ENCODE measurements at places on chromosomes 5 and 9.

- no peak for DNase-seq
Measured at GRCh38 chr9:137987244-137988030, 109.9 kb downstream of the CACNA1B start.

DNA sequence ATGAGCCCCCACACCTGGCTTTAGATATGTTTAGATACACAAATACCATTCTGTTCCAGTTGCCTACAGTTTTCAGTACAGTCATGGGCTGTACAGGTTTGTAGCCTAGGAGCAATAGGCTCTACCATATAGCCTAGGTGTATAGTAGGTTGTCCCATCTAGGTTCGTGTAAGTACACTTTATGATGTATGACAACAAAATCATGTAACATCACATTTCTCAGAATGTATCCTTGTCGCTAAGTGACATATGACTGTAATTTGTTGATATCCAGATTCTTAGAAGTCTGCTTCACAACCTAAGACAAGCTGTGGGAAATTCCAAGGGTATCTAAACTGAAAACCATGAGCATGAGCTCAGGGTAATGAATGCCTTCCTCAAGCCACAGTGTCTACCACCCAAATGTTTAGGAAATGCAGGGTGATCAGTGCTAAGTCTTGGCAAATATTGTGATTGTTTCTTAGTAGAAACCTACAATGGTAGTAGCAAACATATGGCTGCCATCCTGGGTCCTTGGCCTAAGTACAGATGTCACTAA, 8.4 kb downstream of the ECM2 start:
- DNase-seq: no peak

GRCh38 chr5:75050415-75050814, 1.9 kb downstream of the GCNT4 start:
- DNase-seq: peak; percentile 61

GRCh38 chr5:33317271-33317670, 123.5 kb upstream of the TARS1 start:
- DNase-seq: peak; percentile 48

DNA sequence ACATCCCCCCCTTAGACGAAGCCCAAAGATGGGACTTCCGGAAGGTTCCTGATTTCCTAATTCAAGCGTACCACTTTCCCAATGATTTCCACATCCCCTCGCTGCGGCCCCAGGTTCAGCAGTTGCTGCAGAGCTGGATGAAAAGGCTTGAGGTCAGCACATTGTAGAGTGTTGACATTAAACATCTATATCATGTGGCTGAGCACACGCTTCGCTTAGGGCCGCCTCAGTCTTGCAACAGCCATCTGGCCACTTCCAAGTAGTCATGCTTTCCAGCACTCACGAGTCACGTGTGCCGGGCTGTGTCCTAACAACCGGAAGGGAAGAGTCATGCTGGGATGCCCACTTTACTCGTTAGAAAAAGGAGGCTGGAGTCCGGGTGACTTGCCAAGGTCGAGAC, 340.6 kb upstream of the IRX4 start:
- no peak for DNase-seq

DNA sequence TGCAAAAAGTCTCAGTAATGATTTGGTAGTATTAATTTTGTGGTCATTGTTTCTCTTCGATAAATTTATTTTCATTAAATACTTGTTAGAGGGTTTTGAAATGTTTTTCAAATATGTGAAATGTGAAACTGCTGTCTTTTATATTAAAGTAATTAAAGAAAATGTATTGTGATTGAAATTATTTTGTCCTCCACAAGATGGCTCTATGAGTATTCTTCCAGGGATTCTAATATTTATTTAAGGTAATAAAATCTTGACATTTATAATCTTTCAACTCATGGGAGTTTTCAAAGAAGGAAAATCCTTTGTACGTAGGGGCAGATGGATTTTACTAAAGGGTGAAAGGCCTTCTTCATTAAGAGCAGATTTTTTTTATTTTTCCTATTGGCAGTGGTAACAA, 19.3 kb downstream of the ISOC1 start:
- DNase-seq: no peak

GRCh38 chr5:84602371-84602771, 217.7 kb upstream of the EDIL3 start:
- DNase-seq: no peak

- peak; percentile 50 for DNase-seq
Measured at GRCh38 chr5:115246361-115246991, 16.2 kb downstream of the PGGT1B start.

GRCh38 chr5:60436518-60436917, 263.4 kb downstream of the DEPDC1B start:
- no peak for DNase-seq

GRCh38 chr5:132766020-132766805, 10.8 kb downstream of the SEPTIN8 start:
- DNase-seq: no peak

DNA sequence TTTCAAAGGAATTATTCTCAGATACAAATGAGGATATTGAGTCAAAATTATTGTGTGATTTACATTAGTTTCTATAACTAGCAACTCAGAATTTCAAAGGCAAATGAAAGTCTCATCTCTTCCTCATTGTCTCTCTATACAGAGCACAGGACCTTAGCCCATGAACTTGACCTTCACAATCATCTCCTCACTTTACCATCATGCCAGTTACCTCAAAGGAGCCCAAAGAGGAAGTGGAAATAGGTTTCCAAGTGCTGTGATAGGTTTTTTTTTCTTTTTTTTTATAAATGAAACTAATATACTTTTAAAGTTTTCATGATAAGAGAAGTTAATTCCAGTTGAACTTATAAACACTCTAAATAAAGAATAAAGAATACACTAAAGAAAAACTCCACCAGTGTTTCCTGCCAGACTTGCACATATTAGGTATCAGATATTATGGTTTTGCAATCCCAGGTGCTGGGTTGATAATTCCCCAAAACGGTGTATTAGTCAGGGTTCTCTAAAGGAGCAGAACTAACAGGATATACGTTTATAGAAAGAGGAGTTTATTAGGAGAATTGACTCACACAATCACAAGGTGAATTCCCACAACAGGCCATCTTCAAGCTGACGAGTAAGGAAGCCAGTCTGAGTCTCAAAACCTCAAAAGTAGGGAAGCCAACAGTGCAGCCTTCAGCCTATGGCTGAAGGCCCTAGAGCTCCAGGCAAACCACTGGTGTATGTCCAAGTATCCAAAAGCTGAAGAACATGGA, 50.1 kb upstream of the ADAMTS16 start:
- DNase-seq: no peak

GRCh38 chr9:109708451-109708945, 71.5 kb upstream of the PALM2AKAP2 start:
- peak; percentile 82 for DNase-seq

- peak; percentile 65 for DNase-seq
Measured at GRCh38 chr9:21028466-21028865, 3.0 kb downstream of the HACD4 start.

GRCh38 chr9:133979273-133979920, 12.7 kb downstream of the VAV2 start:
- peak; percentile 60 for DNase-seq

DNA sequence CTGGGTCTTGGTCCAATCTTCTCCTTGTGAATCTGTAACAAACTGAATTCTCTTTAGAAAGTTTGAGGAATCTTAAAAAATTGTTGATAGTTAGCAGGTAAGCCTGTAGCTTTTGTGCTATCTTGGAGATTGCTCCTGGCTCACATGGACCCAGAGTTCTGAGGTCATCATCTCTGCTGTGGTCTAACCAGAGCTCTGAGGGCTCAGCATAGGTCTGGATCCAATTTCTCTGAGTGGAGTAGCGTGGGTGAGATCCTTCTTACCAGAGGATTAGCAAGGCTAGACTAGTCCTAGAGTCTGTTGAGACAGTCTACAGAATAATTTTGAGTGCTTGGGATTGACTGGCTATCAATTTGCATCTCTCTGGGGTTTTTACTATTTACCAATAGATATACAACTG, 60.5 kb upstream of the IL6ST start:
- DNase-seq: no peak

GRCh38 chr5:89878140-89879132, 531.1 kb downstream of the CETN3 start:
- peak; percentile 72 for DNase-seq

GRCh38 chr5:166883016-166883415, 1408.4 kb upstream of the WWC1 start:
- DNase-seq: no peak

GRCh38 chr9:90774682-90775081, 26.9 kb upstream of the SYK start:
- DNase-seq: no peak

GRCh38 chr5:134552301-134552700, 26.8 kb downstream of the JADE2 start:
- peak; percentile 97 for DNase-seq

GRCh38 chr5:18560602-18561001, 926.3 kb downstream of the TAF11L14 start:
- no peak for DNase-seq

GRCh38 chr9:87875831-87876545, 6.7 kb upstream of the SPATA31E1 start:
- DNase-seq: no peak

- DNase-seq: no peak
Measured at GRCh38 chr5:1654786-1655495, 131.2 kb upstream of the LPCAT1 start.

GRCh38 chr5:64876203-64876602, 107.5 kb downstream of the CWC27 start:
- DNase-seq: no peak

- no peak for DNase-seq
Measured at GRCh38 chr5:28822071-28822470, 1783.7 kb upstream of the CDH9 start.

- peak; percentile 51 for DNase-seq
Measured at GRCh38 chr9:121299467-121300282, 31.7 kb downstream of the GSN start.

DNA sequence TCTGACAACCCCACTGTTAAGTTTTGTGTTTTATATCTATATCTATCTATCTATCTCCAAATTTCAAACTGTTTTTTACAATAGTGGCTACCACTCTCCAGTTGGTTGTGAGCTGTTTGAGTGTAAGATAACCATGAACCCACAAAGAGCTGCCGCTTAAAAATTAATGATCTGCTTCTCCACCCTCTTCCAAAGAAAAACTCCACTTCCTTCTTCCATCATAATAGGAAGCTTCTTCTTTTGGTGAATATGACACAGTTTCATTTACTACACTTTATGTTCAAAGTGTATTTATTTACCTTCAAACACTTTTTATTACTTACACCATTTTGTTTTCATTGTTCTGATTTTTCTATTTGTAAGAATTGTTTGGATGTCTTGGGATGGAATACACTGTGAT, 37.9 kb downstream of the SPZ1 start:
- no peak for DNase-seq

DNA sequence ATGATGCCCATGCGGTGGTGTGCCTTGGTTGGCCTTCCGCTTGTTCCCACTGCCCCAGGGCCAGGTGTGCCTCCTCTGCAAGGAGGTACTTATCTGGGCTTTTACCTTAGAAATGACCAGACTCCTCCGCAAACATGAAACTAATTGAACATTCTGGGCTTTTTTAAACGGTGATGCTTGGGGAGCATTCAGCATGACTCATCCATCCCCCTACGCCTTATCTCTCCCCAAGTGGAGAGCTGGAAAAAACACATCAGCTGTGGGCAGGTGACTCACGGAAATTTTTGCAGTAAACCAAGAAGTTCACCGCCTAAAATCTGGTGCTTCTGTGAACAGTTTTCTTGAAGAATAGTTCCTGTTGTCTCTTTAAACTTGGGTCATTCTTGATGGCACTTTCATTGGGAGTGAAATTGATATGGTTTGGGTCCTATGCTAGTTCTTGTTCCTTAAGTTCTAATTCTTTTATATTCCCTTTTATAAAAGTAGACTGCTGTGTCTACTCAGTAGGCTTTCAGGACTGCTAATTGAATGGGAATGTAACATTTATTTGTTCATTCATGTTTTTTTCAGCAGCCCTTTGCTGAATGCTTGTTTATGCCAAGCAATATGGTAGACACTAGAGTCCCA, 39.6 kb downstream of the SFXN1 start:
- DNase-seq: peak; percentile 83

DNA sequence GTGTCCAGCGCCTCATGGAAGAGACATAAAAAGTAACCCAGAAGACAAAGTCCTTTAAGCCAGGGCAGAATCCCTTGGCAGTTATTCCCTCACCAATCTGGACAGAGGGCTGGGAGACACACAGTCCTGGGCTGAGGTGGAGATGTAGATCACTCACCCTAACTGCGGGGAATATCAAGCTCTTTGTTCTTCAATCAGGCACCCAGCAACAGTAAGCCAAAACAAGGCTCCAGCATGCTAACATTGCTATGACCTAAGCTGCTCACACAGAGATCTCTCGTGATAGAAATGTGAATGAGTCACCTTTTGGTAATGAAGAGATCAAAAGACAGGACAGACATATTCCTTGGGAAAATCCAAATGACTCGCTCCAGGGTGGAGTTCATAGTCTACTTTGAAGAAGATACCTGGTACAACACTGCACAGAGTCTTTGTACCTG, 101.3 kb downstream of the FBN2 start:
- DNase-seq: peak; percentile 81

All from EH (cell line).